Activated gamma-delta T cell (primary cell): ENCODE measurements at places on chromosomes 1 and 21.

- DNase-seq: no peak
Observed at GRCh38 chr1:92902406-92902744, 58.9 kb downstream of the DIPK1A start.

- DNase-seq: no peak
Observed at GRCh38 chr1:154864189-154864975, 5.7 kb downstream of the KCNN3 start.

- DNase-seq: no peak
Observed at GRCh38 chr1:31523769-31524168, 52.5 kb upstream of the TINAGL1 start.

DNA sequence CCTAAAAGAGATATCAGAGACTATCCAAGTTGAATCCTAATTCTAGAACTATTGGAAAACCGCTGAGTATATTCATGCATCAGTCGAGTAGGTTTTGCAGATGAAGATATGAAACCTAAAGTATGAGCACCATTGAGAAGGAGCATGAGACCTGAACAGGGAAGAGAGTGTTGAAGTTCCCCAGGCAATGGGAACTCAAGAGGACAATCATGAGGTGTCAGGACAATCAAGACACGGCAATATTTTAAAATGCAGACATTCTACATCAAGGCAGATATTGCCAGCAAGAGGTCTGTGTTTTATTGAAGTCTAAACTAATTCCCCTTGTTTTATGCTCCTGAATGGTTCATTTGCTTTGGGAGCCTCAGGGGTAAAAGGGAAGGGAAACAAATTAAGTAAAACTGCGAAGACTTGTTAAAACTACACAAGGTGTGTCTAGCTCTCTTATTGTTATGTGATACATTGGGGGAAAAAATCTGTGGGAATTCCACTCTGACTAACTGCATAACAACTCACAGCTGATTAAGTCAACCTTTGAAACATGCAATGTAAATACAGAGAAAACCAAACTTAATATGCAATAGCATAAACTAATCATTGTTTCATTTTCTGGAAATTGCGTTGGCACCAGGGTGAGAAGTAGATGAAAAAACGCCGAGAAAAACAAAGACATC is 347.9 kb upstream of the ADGRL2 start:
- DNase-seq: no peak

- DNase-seq: no peak
Observed at GRCh38 chr1:230306169-230306568, 120.0 kb downstream of the PGBD5 start.

- no peak for DNase-seq
Observed at GRCh38 chr1:229380536-229381160, 37.8 kb upstream of the CCSAP start.
